Endodermal cell (in vitro differentiated cells): ENCODE measurements at places on chromosomes 7 and 10. TPM values are rescaled to one million over a fixed set of nuclear protein-coding genes. Genes with fewer than 3 reads are reported as not detected.

Gene KIAA1549
- total RNA-seq, result 17.3 and 18.7 TPM in 2 replicates

Gene ENTPD7
- total RNA-seq, result 26.4 and 26.6 TPM in 2 replicates

Gene GBX1
- total RNA-seq, result 0.45 TPM in 1 of 3 replicates, not detected in the others

Gene CCDC6
- total RNA-seq, result 24.7 to 31.0 TPM (median 29.3 TPM) in 3 replicates

Gene PPP1R9A
- 30.1 and 39.4 TPM in 2 replicates for total RNA-seq

Gene EBLN1
- not detected in 3 replicates for total RNA-seq

GRCh38 chr7:90618876-90619275, 22.8 kb downstream of the CDK14 start:
- H3K27ac ChIP-seq, result no peak overlapping the region
- no peak for DNase-seq
- peaks cover 13% of the 10 kb centered on the region for H3K4me1 ChIP-seq
- no peak overlapping the region for H3K4me3 ChIP-seq

DNA sequence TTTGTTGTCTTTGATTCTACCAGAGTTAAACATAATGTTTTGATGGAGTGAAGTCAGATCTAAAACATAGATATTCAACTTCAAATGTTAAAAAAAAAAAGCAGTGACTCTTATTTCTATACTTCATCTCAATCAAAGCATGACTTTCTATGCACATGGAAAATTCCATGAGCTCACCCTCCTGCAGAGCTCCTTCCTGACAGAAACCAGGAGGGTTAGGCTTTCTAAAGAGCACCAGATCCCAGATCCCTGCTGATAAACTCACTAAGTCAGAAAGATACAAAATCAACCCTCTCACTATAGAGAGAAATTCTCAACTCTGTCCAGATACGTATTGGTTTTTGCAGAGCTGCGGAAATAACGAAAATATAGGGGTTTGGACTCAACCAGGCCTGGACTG, 122.6 kb downstream of the FAM107B start:
- no peak for DNase-seq
- no peak overlapping the region for H3K27ac ChIP-seq
- H3K4me3 ChIP-seq, result no peak overlapping the region
- H3K36me3 ChIP-seq, result no peaks in the 10 kb centered on the region
- H3K27me3 ChIP-seq, result no peaks in the 10 kb centered on the region
- H3K4me1 ChIP-seq, result peaks cover 27% of the 10 kb centered on the region

DNA sequence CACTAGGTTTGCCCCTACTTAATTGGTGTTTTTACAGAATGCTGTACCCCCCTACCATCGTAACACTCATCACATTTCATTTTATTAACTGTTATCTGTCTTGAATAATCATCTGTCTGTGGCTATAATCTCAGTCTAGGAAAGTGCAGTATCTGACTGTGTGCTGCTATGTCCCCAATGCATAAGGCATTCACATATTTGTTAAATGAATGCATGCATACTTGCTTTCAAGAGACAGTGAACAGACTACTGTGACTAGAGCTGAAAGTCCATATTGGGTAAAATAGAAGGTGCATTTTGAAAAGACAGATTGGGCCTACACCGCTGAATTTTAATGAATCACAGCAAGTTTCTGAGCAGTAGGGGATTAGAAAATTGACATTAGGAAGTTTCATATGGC, 112.3 kb downstream of the ARHGAP12 start:
- no peaks in the 10 kb centered on the region for H3K27me3 ChIP-seq
- no peak for DNase-seq
- peaks cover 50% of the 10 kb centered on the region for H3K36me3 ChIP-seq
- H3K27ac ChIP-seq, result no peak overlapping the region

DNA sequence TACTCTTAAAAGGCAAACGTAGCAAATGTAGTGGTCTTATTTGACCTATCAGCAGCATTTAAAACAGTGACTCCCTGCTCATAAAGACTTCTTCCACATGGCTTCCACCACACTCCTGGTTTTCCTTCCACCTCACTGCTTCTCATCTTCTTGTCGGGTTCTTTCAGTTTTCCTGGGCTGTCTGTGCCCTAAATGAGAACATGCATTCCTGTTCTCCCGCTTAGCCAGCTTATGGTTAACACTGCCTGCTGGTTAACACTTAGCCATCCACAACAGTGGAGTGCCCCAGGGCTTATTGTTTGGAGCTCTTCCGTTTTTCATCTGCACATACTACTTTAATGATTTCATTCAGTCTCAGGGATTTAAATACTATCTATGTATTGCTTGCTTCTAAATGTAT, 34.3 kb upstream of the EXOC6 start:
- no peaks in the 10 kb centered on the region for H3K27me3 ChIP-seq
- H3K4me1 ChIP-seq, result peaks cover 15% of the 10 kb centered on the region

GRCh38 chr10:125153703-125154490, 6.5 kb downstream of the CTBP2 start:
- no peak overlapping the region for H3K4me3 ChIP-seq
- H3K27me3 ChIP-seq, result no peaks in the 10 kb centered on the region
- DNase-seq, result no peak
- peaks cover 20% of the 10 kb centered on the region for H3K4me1 ChIP-seq
- peak overlapping the region; percentile 90 for H3K27ac ChIP-seq

DNA sequence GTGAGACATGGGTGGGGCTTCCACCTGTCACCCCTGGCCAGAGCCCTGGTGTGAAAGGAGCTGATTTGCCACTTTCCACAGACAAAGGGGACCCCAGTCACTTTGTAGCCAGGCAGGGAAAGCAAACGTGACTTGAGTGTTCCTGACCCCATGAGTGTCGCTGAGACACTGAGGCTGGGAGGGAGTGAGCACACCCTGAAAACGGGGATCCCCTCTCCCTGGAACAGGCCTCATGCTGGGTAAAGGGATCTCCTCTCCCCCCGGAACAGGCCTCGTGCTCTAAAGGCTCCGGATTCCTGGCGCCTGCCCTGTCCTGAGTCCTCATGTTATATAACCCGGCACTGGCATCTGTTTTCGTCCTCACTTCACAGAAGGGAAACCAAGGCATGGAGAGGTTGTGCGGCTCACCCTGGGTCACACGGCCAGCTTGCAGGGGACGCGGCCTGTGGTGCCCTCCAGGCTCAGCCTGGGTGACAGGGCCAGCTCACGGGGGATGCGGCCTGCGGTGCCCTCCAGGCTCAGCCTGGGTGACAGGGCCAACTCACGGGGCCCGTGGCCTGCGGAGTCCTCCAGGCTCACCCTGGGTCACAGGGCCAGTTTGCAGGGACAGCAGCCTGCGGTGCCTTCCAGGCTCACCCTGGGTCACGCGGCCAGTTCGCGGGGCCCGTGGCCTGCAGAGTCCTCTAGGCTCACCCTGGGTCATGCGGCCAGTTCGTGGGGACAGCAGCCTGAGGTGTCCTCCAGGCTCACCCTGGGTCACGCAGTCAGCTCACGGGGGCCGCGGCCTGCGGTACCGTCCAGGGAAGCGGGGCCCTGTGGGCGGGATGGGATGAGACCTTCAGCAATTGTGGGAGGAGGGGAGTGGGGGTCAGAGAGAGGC, 104.7 kb downstream of the PDGFA start:
- H3K36me3 ChIP-seq, result no peaks in the 10 kb centered on the region
- H3K27me3 ChIP-seq, result no peaks in the 10 kb centered on the region
- H3K4me3 ChIP-seq, result no peak overlapping the region
- peak; percentile 33 for DNase-seq
- no peak overlapping the region for H3K27ac ChIP-seq

DNA sequence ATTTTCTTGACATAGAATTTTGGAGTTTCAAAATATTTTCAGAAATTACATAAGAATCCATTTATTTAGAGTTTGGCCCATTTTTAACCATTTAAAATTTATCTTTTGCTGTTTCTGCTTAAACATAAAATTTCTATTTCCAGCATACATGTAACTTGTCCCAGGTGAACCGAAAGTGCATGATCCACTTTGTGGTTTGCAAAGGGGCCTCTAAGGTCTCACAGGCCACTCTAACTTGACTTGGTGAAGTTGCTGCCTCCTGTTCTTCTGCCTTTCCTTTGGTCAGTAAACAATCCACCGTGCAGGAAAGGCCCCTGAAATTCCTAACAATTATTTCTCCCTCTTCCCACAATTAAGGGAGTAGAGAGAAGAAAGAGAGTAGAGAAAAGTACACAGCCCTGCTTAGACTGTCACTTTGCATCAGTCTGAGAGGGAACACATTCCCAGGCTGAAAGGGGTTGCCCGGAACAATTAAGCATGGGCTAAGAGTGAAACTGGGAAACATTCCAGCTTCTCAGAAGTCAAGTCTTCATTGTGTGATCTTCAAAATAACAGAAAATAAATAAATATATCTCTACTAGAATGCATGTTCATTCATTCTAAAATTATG, 79.5 kb upstream of the SEMA3A start:
- H3K27ac ChIP-seq, result peak overlapping the region; percentile 69
- H3K36me3 ChIP-seq, result no peaks in the 10 kb centered on the region
- no peaks in the 10 kb centered on the region for H3K27me3 ChIP-seq

GRCh38 chr10:125368146-125368545, 207.8 kb upstream of the CTBP2 start:
- no peak overlapping the region for H3K4me3 ChIP-seq
- no peaks in the 10 kb centered on the region for H3K27me3 ChIP-seq

GRCh38 chr7:30684351-30684750, 2.1 kb upstream of the CRHR2 start:
- H3K4me1 ChIP-seq, result no peaks in the 10 kb centered on the region
- H3K4me3 ChIP-seq, result no peak overlapping the region
- peak; percentile 65 for DNase-seq

DNA sequence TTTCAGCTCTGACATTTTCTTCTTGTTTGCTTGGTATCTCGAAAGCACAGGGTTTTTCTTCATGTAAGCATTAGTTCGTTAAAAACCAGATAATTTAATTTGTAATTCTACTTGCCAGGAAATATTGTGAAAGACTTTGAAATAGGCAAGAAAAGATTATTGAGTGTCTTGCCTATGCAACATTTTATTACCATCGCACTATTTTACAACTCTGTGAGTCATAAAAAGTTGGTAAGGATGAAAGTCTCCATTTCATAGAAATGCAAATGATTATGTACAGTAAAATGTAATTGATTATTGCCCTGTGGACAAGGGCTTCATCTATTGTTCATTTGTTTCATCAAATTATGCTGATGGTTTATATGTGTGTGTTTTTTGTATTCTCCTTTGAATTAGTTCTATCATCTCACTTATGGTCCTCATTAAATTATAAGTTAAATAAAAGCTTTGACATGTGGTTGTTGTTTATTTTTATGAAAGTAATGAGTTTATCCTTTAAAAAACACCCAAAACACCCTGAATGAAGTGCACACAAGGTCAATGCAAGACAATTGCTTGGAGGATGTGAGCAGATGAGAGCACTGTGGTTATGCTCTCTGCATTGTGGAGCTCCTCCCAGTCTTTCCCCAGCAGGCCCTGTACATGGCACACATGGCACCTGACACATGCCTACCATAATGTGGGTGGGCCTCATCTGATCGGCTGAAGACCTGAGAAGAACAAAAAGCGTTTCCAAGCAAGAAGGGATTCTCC, 230.8 kb downstream of the CXCL12 start:
- no peaks in the 10 kb centered on the region for H3K4me1 ChIP-seq
- no peaks in the 10 kb centered on the region for H3K27me3 ChIP-seq
- H3K36me3 ChIP-seq, result no peaks in the 10 kb centered on the region
- no peak overlapping the region for H3K27ac ChIP-seq

DNA sequence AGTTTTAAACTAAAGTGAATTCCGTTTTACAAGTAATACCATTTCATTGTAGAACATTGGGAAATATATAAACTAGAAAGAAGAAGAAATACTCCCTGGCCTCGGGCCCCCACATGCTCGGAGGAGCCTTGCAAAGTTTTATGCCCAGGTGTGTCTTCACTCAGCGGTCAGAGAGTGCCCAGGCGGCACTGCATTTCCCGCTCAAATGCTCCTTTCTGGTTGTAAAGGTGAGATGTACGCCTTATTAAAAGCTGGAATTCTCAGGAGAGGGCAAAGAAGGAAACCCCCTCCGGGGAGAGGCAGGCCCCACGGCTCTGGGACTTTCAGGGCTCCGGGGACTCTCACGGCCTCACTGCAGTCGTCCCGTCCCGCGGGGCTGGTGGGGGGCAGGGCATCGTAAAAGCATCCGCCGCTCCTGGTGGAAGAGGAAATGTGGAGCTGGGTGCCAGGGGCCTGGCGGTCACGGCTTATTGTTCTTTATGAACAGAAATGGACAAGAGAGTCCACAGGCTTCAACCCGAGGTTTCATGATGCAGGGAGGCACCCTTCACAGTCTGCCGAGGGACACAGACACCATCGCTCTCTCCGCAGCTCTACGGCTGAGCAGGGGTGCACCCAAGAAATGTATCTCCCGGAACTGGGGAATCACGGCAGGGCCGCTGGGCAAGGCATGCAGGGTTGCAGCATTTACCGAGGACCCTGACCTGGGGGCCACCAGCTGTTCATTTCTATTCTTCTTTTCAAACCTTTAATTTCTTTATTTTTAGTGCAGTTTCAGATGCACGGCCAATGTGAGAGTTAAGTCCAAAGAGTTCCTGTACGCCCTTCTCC, 47.7 kb upstream of the INPP5A start:
- H3K4me3 ChIP-seq, result no peak overlapping the region
- H3K36me3 ChIP-seq, result no peaks in the 10 kb centered on the region
- H3K27me3 ChIP-seq, result no peaks in the 10 kb centered on the region
- no peak overlapping the region for H3K27ac ChIP-seq

- no peaks in the 10 kb centered on the region for H3K27me3 ChIP-seq
- H3K27ac ChIP-seq, result no peak overlapping the region
- no peak for DNase-seq
These were observed 4.9 kb downstream of the IPMK start for GRCh38 chr10:58262766-58263165.

DNA sequence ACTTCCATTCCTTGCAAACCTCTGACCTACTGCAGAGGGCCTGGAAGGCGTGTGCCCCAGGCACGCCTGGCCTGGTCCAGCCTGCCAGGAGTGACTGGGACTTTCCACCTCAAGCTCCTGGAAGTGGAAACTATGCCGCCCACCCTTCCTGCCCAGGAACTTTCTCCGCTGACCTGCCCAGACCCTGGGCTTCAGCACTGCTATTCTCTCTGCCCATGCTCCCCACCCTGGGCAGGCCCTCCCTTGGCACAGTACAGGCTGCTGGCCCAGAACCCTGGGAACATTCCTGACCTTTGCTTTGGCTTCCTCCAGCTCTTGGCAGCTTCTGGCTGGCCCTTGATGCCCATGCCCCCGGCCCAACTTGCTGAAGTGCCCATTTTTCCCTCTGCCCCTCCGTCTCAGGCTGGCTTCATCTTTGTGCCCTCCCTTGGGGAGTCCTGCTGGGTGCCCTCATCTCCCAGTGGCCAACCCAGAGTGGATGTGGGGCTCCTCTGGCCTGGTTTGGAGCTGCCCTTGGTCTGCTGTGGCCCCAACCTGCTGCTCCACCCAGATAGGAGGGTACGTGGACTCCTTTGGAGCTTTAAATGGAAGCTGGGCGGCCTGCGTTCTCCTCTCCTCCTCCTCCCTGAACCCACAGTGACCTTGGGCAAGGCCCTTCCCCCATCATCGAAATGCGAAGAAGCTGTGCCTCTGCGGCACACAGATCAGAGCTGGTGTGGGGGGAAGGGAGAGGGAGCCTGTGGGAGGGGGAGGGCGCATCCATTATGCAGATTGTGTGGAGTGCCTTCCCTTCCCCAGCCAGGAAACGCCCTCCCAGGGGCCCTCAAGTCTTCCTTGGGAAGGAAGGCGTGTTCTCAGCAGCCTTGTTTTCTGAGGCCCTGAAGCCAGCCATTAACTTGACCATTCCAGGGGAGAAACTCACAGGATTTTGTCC, 3.4 kb downstream of the MMRN2 start:
- DNase-seq, result peak; percentile 95
- H3K27ac ChIP-seq, result peak overlapping the region; percentile 66
- no peaks in the 10 kb centered on the region for H3K36me3 ChIP-seq
- no peak overlapping the region for H3K4me3 ChIP-seq
- H3K4me1 ChIP-seq, result peaks cover 15% of the 10 kb centered on the region
- H3K27me3 ChIP-seq, result no peaks in the 10 kb centered on the region
